ENCODE measurements at places on chromosomes 7 and 10.

GRCh38 chr7:47561715-47562446 lies 20.0 kb downstream of the TNS3 start:
- no peak for DNase-seq

DNA sequence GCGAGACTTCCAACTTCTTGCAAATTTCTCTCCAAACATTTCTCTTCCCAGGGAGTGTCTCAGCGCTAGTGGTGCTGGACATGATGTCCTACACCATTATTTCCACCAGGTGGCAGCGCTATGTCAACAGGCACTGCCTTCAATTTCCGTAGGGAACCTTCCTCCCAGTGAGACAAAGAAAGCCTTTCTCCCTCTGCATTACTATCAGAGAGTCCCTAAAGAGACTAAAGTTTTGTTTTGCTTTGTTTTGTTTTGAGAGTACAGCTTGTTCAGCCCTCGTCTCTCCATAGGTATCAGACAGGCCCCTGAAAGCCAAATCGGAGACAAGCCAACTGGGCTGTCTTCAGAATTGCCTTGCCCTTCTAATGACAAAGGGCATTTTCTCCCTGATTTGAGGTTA lies 44.2 kb upstream of the GGCT start:
- DNase-seq = no peak

DNA sequence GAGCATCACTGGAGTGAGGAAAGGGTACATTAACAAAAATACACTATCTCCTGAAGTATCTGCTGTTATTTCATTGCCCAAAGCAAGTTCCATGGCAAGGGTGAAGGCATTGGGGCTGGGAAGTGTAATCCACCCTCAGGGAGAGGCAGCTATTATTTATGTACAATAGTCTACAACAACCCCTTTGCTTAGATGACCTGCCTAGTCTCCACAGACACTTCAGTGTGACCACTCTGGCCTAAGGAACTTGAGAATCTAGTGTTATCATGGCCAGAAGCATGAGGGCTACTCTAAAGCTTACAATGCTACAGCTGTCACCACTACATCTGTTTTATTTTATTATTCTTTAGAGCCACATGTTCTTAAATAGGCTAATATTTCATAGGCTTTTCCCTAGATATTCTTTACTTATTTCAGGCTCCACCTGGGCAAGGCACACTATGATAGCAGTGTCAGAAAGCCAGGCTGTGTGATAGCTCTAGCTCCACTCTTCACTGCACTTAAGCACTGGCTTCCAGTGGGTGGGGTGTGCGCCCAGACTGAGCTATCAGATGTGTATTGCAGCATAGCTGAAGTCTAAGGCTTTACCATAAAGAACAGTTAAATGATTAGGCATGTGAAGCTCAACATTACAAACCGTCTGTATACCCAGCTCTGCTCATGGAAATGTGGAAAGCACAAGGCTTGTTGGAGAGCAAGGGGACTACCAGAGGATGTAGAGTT lies 117.0 kb upstream of the CCDC6 start:
- DNase-seq = no peak

- DNase-seq = no peak
Observed at GRCh38 chr7:98360221-98361130, 40.4 kb downstream of the BAIAP2L1 start.

- no peak for DNase-seq
Observed at GRCh38 chr7:150983893-150984368, 5.8 kb upstream of the KCNH2 start.

- no peak for DNase-seq
Observed at GRCh38 chr7:102042016-102042656, 224.7 kb downstream of the CUX1 start.

GRCh38 chr10:16116404-16117304 lies 256.3 kb upstream of the MINDY3 start:
- peak; percentile 27 for DNase-seq

DNA sequence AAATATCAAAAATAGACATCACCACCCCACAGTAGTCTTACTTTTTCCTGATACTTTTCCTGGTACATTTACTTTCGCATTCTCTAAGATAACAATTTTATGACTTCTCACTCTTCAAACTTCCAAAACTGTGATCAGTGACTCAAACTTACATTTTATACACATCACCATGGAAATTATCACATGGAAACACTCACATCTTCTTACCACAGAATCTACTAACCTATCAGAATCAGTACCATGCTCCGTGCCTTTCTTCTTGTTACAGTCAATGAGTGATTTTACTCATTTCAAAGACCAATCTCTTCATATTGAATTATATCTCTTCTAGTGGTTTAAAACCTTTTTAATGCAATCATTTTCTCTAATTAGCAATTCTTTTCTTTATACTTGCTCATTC lies 120.3 kb downstream of the PTEN start:
- DNase-seq = no peak

GRCh38 chr7:112770051-112770450 lies 20.1 kb downstream of the TMEM168 start:
- DNase-seq = no peak

DNA sequence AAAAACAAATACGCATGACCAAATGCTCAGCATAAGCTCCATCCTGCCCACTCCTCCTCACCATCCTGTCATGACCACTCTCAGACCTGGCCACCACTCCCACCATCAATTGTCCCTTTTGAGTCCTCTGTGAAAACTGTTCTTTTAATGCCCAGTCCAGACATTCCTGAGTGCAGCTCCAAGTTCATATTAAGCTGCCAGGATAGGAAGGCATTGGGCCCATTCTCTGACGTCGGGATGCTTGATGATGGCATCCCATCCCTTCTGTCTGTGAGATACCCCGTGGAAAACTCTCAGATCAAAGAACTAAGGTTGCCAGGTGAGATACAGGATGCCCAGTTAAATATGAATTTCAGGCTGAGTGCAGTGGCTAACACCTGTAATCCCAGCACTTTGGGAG lies 89.9 kb upstream of the KIF5B start:
- no peak for DNase-seq

GRCh38 chr10:31419394-31420063 lies 100.5 kb downstream of the ZEB1 start:
- no peak for DNase-seq

DNA sequence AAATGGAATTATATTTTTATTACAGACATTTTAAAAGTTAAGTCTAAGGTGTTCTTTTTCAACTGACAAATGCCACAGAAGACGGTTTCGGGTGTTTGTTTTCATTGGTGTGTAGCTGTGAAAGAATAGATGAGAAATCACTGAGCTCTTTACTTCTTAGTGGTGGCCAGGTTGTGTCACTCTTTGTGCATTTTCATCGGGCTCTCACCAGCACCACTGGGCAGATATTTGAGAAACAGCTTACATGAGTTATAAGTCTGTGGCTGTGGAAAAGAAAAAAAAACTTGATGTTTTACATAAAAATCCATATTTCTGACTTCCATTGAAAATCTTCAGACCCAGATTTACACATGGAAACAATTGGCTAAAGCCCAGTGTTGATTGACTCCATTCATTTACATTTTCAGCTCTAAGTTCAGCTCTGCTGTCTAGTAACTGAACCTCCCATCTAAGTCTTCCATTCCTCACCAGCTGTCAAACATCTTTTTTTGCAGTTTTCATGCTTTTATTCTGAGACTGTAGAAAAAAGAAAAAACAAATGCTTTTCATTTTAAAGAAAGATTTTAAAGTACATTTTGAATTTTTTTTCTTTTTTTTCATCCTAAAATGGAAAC lies 22.3 kb downstream of the CABCOCO1 start:
- DNase-seq = no peak

DNA sequence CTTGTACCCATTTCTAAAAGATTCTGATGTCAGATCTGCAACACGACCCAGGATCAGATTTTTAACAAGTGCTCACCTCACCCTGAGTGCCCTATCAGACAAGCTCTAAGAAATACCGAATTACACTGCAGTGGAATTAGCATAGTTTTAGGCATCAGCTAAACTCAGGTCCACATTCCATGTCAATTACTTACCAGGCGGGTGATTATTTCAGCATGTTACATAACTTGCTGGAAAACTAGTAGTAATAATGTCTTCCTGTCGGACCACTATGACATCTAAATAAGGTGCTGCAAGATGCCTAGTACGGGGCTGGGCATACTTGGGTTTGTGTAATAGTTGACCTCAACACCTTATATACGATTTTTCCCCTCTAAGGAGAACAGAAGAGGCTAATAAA lies 21.0 kb downstream of the TRIL start:
- no peak for DNase-seq

GRCh38 chr10:78454123-78454645 lies 420.5 kb downstream of the RPS24 start:
- no peak for DNase-seq

DNA sequence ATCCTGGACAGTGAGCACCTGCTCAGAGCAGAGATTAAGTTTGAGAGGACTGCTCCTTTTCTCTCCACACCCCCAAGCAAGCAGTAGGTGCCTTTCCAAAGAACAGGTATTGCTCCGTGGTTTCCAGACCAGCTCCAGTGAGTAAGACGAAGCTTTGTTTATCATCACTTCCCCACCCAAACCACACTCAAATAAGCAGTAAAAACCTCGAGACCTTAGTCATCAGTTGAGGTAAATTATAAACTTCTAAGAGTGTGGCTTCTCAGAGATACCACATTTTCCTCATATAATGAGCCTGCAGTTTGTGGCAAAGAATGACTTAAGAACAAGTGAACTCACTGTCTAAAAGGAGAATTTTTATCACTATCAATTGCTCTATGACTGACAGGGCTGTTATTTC lies 50.0 kb upstream of the GRB10 start:
- DNase-seq = no peak

DNA sequence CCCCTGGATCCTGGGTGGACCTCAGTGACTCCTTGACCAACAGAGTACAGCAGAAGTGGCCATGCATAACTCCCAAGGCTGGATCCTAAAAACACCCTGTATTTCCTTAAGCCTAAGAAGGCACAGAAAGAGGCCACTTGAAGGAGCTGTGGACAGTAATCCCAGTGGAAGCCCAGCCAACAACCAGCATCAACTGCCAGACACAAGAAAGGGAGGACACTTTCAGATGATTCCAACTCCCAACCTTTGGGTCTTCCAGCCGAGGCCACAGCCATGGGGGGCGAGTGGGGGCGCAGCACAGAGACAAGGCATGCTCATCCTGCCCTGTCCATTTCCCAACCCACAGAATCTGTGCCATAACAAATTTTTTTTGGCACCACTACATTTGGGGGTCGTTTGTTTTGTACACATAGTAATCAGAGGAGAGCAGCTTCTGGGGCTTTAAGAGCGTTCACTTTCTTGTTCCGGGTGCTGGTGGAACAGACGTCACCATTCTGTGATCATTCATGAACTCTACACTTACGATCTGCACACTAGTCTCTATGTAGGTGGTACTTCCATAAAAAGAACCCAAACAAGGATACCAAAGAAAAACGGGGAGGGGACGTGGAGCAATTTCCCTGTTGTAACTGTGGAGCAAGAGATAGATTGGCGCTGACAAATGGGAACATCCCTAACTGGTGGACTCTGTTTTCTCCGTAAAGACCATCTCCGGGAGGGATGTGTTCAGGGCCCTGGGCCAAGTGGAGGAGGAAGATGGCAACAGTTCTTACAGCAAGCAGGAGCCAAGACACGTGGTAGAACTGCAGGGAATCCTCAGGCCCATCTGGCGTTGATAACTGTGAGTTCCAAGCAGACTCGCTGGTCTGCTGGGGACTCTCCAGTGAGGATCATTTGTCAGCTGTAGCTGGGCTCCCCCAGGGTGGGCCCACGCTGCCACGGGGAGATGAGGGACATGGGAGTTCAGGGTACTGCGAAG lies 6.0 kb upstream of the SLC29A3 start:
- no peak for DNase-seq
